ENCODE measurements at places on chromosomes 5 and 9. TPM values are rescaled to one million over a fixed set of nuclear protein-coding genes. Genes with fewer than 3 reads are reported as not detected.

Gene LCN9
- total RNA-seq, result not detected

Gene GABRA1
- total RNA-seq, result not detected

Gene PCDHB12
- 0.15 TPM for total RNA-seq

Gene IL31RA
- 3.3 TPM for total RNA-seq

Gene GABRP
- total RNA-seq, result not detected

Gene DCTN3
- total RNA-seq, result 159 TPM

Gene BHMT2
- 6.4 TPM for total RNA-seq

Gene KIF4B
- 0.15 TPM for total RNA-seq

Gene ALDOB
- not detected for total RNA-seq

Gene TAS2R1
- not detected for total RNA-seq

Gene VCAN
- 384 TPM for total RNA-seq

Gene ANGPTL2
- total RNA-seq, result 184 TPM

Gene PROB1
- 1.2 TPM for total RNA-seq

Gene TMEM215
- not detected for total RNA-seq

Gene DCANP1
- not detected for total RNA-seq

Gene IFNA21
- total RNA-seq, result not detected

Gene CCDC180
- 5.5 TPM for total RNA-seq

Gene MVB12B
- total RNA-seq, result 3.8 TPM

Gene OLFM1
- total RNA-seq, result 4.9 TPM

Gene LURAP1L
- total RNA-seq, result 63.7 TPM

Gene IFNA13
- total RNA-seq, result not detected

Gene SLC45A2
- not detected for total RNA-seq

Gene PAM
- total RNA-seq, result 504 TPM

Gene ROR2
- 20.9 TPM for total RNA-seq

Gene RNF145
- total RNA-seq, result 51.6 TPM

Gene GPR151
- not detected for total RNA-seq

Gene DPYSL3
- 185 TPM for total RNA-seq

Gene C5orf52
- total RNA-seq, result not detected

Gene PALM2AKAP2
- 5.1 TPM for total RNA-seq

Gene MXD3
- 3.0 TPM for total RNA-seq

Gene FYB1
- total RNA-seq, result under 0.01 TPM

Gene SH3TC2
- 1.5 TPM for total RNA-seq

Gene CCDC171
- 2.8 TPM for total RNA-seq

Gene CA9
- 2.3 TPM for total RNA-seq

Gene CATSPER3
- total RNA-seq, result 0.17 TPM

Gene CARTPT
- total RNA-seq, result not detected

Gene NUTM2F
- total RNA-seq, result not detected

Gene HTR4
- not detected for total RNA-seq

Gene SEMA6A
- 0.66 TPM for total RNA-seq

Gene COL15A1
- total RNA-seq, result 12.6 TPM

Gene GABRG2
- not detected for total RNA-seq

Gene SLC6A18
- total RNA-seq, result not detected

Gene OR5C1
- total RNA-seq, result not detected

Gene PCDHB13
- total RNA-seq, result under 0.01 TPM

Gene GRHPR
- 139 TPM for total RNA-seq

Gene CHSY3
- 1.7 TPM for total RNA-seq

Gene C9
- not detected for total RNA-seq

Gene CTSV
- 1.5 TPM for total RNA-seq

Gene S100Z
- not detected for total RNA-seq

Gene GALNT12
- 16.5 TPM for total RNA-seq

Gene PPP2R2B
- total RNA-seq, result 0.17 TPM

Gene SURF1
- total RNA-seq, result 30.8 TPM

Gene CDC25C
- 13.7 TPM for total RNA-seq

Gene INSL4
- total RNA-seq, result not detected

Gene NME5
- 2.6 TPM for total RNA-seq

Gene NSG2
- total RNA-seq, result not detected

Gene FOXD4L4
- 0.29 TPM for total RNA-seq

Gene CD274
- total RNA-seq, result 3.3 TPM

Gene LEAP2
- total RNA-seq, result 0.50 TPM

Gene SIT1
- total RNA-seq, result not detected

All from smooth muscle cell of trachea (primary cell).